ENCODE measurements at places on chromosomes 5 and 9.

GRCh38 chr9:96344458-96345180 is 38.9 kb downstream of the SLC35D2 start:
- DNase-seq, result no peak

GRCh38 chr5:156838961-156839360 is 11.1 kb upstream of the PPP1R2B start:
- no peak for DNase-seq

DNA sequence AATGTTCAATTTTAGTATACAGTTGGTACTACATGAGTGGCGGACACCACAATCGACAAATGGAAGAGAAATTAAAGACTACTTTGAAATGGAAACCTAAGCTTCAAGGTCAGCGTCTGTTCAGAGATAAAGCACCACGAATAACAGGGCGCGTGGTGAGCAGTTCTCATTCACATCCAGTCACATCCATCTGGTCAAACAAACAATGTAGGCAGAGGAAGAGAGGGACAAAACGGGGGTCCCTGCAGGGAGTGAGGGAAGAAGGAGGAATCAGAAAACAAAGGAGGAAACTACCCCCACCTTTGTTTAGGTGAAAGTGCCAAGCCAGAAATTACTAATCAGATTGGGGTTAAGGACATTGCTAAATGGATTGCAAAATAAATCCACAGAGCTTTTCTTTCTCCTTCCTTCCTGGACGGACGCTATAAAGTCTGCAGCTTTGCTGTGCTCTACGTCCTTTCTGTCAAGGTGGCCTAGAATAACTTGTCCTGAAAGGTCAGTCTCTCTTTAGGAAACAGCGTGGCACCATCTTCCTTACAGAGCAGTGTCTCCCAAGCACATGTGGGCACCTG is 138.6 kb downstream of the ENTREP1 start:
- no peak for DNase-seq

GRCh38 chr5:147686421-147686820 is 96.1 kb downstream of the JAKMIP2 start:
- DNase-seq, result no peak

DNA sequence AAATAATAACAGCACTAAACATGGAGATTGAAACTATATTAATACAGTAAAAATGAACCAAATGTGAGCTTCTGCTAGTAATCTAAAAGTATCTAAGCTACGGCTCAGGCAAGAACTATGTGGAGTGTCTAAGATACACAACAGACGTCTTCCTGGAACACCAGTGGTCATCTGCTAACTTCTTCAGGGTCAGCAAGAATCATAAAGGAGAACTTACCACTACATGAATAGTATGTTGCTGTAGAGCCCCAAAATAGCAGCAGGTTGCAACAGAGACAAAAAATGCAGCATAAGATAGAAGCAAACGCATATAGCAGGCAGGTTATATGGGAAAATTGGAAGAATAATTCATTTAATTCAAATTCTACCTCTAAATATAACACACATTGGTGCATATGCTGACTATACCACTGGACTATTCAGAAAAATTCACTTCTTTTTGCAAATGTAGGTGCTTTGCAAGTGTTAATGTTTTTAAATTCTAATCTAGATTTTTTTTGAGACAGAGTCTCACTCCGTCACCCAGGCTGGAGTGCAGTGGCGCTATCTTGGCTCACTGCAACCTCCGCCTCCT is 27.1 kb downstream of the DCTN4 start:
- no peak for DNase-seq

DNA sequence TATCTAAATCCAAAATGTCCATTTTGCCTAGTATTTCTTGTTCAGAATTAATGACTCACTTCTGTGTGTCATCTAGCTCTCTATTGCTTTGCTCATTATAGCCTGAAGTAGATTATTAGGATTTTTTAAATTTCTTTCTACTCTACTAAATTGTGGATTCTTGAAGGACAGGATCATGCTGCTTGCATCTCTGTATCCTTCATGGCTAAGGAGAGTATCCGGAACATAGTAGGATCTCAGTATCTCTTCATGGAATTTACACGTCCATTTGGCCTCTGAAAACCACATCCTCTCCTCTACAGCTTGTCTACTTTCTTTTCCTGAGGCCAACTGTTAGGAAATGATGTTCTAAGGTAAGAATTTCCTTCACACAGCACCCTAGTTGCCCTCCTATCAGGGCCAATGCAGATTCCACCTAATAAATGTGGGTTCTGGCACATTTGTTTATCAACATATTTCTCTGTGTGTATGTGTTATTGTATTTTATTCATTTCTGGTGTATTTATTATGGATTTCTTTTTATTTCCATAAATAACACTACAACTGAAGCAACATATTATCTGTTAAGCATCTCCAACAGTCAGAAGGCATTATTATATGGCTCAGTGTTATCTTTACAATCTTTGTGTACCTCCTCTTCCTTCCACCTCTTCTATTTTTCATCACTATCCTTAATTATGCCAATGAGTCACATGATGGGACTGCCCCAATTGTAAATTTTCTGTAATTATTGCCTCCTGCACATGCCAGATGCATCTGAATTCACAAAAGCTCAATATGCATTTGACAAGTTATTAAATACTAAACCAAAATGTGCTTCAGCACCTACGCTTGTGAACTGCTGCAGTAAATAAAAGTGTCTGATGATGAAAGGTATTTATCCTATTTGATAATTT is 557.8 kb upstream of the TLE4 start:
- no peak for DNase-seq

DNA sequence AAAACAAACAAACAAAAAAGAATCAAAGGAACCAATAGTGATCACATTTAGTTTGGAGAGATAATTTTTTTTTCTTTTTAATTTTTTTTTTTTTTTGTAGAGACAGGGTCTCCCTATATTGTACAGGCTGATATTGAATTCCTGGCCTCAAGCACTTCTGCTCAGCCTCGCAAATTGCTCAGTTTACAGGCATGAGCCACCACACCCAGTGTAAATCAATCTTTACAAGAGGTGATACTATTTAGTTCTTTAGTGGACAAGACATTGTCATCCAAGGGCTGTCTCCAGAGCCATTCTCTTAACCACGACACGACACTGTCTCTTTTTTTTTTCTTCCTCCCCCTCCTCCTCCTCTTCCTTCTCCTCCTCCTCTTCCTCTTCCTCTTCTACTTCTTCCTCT is 29.6 kb downstream of the ERAP2 start:
- no peak for DNase-seq

- no peak for DNase-seq
These were observed 50.9 kb downstream of the GPR107 start for GRCh38 chr9:130104491-130105193.

- DNase-seq, result no peak
These were observed 71.9 kb downstream of the ARRDC3 start for GRCh38 chr5:91311168-91311696.

- no peak for DNase-seq
These were observed 143.4 kb upstream of the OTULINL start for GRCh38 chr5:14438195-14438606.

GRCh38 chr9:116151966-116152381 is 1.6 kb upstream of the PAPPA start:
- DNase-seq, result no peak

GRCh38 chr9:103674271-103674670 is 419.8 kb upstream of the SMC2 start:
- no peak for DNase-seq

DNA sequence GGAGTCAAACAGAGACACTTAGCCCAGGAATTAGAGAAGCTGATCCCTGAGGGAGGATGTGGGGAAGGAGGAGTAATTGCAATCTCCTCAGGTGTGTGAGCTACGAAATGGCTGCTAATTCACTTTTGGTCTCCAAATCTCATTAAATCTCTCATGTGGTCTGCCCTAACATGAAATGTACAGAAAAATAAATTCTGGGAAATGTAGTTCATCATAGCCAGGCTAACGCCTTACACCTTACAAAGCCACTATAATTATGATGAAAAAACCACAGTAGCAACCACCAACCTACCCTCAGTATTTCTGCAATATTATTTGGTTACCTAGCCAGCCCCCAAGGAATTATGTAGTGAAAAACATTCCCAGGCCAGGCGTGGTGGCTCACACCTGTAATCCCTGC is 354.0 kb downstream of the TMEM167A start:
- no peak for DNase-seq

- peak; percentile 35 for DNase-seq
These were observed 103.6 kb upstream of the CHD1 start for GRCh38 chr5:99032234-99033013.

GRCh38 chr5:109191153-109191558 is 218.6 kb downstream of the PJA2 start:
- DNase-seq, result no peak

DNA sequence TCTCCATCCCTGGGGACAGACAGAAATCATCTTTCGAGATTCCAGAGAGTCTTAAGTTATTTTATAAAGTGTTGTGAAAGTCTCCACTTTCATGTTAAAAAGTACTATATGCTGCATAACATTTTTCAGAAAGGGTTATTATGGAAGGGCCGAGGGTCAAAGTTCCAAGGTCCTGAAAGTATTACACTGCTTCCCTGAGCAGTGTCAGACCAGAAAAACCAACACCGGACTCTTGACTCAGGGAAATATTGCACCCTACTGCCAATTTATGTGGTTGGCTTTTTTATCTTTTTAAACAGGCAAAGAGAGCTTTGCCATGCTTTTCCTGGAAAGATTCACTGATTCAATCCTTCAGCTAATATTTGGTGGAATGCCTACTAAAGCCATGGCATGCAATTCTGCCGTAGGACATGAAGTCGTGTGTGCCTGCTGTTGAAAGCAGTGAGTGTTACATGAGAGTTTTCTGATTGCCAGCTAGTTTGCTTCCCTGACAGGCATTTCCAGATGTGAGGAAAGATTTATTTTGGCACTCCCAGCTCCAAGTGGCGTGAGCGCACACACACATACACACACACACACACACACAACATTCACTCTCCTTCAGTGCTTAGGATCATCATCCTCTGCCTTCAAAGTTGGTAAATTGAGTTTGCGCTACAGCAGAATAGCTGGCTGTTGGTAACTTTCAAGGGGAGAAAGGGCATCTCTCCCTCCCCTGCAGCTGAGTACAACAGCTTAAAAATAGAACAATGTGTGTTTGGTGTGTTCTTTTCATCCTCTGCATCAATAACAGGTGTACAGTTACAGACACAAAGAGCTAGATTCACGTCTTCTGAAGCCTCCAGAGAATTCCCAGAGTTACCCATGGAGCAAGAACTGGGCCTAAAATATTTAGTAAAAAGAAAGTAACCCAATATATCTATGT is 45.6 kb downstream of the SLC1A3 start:
- DNase-seq, result no peak

- DNase-seq, result no peak
These were observed 39.7 kb downstream of the ROPN1L start for GRCh38 chr5:10481241-10481935.

DNA sequence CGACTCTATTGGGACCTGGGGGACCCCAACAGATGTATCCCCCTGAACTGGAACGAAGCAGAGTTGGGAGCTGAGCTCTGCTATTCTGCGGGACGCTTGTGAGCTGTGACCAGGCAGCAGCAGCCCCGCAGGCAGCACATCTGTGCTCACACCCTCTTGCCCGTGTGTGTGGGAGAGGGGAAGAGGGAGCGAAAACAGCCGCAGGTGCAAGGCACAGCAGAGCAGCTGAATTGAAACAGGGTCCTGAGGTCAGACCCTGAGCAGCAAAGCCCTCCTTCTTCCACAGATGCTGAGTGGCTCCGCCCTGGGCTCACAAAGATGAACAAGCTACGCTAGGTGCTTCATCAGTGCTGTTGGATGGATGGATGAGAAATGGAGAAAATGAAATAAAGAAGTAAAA is 198.7 kb downstream of the HSPA4 start:
- no peak for DNase-seq

- DNase-seq, result no peak
These were observed 48.1 kb upstream of the NKD2 start for GRCh38 chr5:960551-960950.

- DNase-seq, result no peak
These were observed 12.2 kb downstream of the INVS start for GRCh38 chr9:100111235-100111634.

- DNase-seq, result no peak
These were observed 19.0 kb upstream of the ADAMTS19 start for GRCh38 chr5:129441096-129441495.

DNA sequence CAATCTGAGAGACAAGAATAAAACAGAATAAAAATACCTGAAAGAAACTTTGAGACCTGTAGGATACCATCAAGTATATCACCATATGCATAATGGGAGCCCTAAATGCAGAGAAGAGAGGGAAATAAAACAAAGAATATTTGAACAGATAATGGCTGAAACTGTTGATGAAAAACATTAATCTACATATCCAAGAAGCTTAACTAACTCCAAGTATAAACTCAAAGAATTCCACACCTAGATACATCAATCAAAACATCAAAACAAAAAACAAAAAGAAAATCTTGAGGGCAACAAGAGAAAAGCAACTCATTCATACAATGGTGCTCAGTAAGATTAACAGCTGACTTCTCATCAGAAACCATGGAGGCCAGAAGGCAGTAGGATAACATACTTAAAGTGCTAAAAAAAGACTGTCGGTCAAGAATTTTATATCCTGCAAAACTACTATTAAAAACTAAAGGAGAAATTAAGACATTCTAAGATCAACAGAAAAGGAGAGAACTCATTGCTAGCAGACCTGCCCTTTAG is 101.6 kb downstream of the FOXD1 start:
- no peak for DNase-seq

DNA sequence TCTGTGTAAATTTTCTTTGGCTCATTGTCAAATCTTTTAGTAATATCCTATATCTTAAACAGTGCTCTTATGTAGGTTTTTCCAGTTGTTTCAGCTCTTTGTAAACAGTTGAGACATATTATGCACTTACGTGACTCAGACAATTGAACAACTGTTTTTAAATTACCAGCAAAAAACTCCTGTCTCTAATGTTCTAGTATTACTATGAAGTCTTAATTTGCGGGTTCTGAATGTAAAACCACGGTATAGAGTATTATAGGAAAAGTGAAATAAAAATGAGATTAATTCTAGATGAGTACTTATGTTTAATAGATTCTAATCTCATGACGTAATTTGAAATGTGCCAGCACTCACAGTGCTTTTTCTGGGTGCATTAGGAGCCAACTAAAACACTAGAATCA is 136.0 kb downstream of the GDNF start:
- DNase-seq, result no peak

DNA sequence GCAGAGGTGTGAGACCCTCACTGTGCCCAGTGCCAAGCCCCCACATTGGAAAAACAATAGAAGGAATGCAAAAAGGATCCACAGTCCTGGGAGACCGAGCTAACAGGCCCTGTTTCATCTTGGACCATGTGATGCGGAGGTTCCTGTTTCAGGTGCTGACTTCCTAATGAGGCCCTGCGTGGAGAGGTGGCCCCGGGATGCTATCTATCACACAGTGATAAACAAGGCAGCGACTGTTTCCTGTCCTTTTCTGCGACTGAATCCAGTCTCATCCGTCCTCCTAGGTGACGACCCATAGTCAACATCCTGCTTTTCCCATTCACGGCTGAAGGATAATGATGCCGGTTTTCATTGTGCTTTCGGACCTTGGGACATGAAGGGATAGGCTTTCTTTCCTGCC is 56.4 kb upstream of the BOD1 start:
- no peak for DNase-seq
